ENCODE measurements at places on chromosomes 1 and 21.

GRCh38 chr1:228367798-228368791, 38.5 kb downstream of the TRIM11 start:
- DNase-seq, result no peak

DNA sequence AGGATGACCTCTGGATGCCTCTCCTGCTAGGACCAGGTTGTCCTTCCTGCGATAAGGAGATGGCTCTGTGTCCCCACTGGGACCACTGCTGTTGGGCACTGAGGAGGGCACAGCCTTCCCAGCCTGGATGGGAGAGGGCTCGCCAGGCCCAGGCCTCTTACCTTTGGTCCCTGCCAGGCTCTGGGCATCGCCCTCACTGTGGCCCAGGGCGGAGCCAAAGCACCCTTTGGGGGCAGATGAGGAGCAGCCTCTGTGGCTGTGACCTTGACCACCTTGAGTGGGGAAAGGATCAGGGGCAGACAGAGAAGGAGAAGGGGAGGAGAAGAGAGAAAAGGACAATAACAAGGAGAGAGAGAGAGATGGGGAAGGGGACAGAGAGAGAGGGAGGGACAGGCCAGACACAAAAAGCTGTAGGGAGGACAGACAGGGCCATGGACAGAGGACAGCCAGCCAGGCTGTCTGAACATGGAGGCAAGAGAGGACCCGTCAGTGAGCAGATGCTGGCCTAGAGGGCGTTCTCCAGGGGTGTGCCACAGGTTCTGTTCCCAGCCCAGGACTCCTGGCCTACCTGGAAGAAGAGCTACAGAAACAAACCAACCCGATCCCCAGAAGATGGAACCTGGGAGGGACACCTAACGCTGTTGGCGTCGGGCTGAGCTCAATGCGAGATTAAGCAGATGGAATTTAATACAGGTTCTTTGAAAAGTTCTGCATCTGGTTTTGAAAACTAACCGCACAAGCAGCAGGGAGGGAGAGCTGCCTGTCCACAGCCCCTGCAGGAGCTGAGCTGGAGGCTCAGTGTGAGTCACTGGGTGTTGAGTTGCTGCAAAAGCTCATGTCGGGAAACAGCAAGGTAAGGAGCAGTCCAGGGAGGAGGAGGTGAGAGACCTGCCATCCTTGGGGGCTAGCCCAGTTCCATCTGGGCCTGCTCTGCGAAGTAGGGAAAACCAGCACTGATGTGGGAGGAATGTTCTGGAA, 262.1 kb downstream of the PTPRU start:
- DNase-seq, result no peak

- DNase-seq, result no peak
Measured at GRCh38 chr21:45200581-45201296, 87.0 kb downstream of the POFUT2 start.

GRCh38 chr21:43312011-43312410, 114.9 kb downstream of the SIK1 start:
- no peak for DNase-seq

GRCh38 chr1:26862781-26863684, at the start of gene SFN:
Gene SFN (plus strand): TSS chr1:26863149. CDS start chr1:26863213, 64 bp downstream.
- no peak for DNase-seq

GRCh38 chr1:150846473-150847146, 29.8 kb downstream of the ARNT start:
- no peak for DNase-seq

DNA sequence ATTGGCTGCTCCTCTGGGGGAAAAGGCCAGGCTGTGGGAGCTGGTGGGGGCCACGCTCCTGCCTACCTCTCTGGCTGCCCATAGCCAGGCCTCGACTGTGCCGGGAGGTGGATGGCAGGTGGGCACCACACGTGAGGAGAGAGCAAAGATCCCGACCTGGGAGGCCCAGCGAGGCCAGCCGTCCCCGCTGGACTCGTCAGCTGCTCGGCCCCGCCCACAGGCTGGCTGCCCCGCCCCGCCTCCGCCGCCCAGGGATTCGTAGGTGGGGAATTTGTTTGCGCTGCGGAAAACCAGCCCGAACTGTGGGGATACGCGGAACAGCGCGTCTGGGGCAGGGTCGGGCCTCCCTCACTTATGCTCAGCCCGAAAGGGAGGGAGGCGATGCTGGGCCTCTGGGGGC, 31.7 kb downstream of the TP73 start:
- DNase-seq, result no peak

- no peak for DNase-seq
Measured at GRCh38 chr1:101547357-101547756, 310.5 kb downstream of the S1PR1 start.
